ENCODE measurements at places on chromosomes 16 and 17.
A peak's percentile ranks its signal among the peaks of the same experiment; 100 is the strongest.

- DNase-seq, result no peak
These were observed 36.7 kb upstream of the SREBF1 start for GRCh38 chr17:17873450-17873991.

- no peak for DNase-seq
These were observed 15.7 kb downstream of the TMEM94 start for GRCh38 chr17:75472119-75472518.

DNA sequence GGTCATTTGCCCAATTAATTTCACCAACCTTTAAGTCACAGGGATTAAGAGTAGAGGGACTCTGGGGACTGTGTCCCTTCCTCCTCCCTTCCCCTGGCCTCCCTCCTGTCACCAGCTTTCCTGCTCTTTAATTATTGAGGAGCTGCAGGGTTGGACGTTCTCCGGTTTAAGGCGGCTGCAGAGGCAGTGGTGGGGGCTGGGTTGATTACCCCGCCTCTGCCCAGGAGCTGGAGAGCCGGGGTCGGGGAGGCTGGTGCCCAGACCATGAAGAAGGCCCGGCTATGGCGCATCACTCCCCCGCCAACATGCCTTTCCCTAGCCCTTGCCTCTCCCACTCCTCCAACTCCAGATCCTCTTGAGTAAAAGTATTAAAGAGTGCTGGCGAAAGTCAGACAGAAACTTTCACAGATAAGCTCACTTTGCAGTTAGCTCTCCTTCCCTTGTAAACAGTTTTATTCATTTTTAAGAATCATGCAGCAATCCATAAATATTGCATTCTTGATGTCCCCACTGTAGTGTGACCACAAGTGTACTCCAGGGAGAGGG, 1.1 kb upstream of the FOXJ1 start:
- no peak for DNase-seq

GRCh38 chr17:43661699-43662412, at the start of gene MEOX1:
TSS of gene MEOX1 (minus strand) at chr17:43661922. CDS start at chr17:43661534, 388 bp downstream.
- DNase-seq, result no peak

- no peak for DNase-seq
These were observed 237.4 kb upstream of the TOM1L1 start for GRCh38 chr17:54662978-54663876.

GRCh38 chr17:61245706-61246135, 153.9 kb upstream of the TBX2 start:
- no peak for DNase-seq

DNA sequence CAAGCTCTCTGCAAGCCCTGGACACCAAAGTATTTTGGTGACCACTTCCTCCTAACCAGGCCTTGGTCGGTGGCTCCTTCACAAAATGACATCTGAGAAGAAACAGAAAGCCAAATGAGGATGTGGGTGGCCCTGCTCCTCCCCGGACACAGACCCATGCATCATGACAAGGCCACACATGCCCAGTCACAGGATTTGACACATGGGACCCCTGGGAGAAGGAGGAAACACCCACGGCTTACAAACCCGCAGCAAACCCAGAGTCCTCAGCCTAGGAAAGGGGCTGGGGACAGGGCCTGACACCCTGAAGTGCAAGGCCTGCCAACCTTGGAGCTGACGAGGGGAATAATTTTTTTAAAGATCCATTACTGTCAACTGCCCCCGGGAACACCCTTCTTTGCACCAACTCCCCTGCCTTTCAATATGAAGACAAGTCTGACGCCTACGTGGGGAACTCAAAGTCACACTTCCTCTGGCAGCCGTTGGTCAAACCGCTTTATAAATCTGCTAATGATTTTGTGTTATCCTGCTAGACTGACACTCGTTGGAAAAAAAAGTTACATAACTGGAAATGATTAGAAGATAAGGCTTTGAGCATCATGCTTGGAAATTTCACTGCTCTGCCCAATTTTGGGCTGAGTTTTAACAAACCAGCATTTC, 41.3 kb downstream of the GAS7 start:
- DNase-seq, result peak; percentile 80

- no peak for DNase-seq
These were observed 15.5 kb downstream of the RMI2 start for GRCh38 chr16:11360641-11361373.

DNA sequence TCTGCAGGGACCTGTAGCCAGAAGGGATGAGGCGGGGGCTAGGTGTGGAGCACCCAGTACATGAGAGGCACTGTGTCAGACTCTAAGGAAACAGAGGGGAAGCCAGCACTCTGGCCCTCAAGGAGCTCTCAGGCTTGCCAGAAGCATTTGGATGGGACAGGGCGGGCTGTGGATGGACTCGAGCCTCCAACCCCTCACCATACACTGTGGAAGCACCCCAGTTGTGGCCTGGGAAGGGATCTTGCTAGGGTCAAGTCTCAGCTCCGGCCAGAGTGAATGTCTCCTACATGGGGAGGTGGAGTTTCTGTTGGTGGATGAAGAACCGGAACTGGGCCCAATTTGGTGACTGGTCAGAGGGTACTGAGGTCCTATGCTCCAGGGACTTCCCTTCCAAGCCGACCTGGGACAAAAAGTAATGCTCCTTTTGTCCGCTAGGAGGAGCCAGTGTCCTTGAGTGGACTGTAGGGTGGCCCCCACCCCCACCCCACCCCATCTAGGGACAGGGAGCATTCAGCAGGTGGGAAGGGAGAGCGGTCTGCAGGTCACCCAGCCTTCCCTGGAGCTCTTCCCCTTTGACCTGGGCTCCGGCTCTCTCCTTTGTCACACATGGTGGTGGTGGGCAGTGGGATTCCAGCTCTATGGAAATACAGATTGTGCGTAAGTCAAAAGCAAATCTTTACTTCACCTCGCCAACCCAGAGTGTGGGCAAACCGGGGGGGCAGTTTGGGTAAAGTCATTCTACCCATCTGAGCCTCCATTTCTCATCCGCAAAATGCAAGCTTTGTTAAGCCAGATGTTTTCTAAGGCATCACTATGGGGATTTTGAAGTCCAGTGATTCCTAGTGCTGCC, 20.4 kb upstream of the PHB1 start:
- DNase-seq, result peak; percentile 74

GRCh38 chr16:14345512-14346115, 274.5 kb downstream of the MRTFB start:
- DNase-seq, result no peak

DNA sequence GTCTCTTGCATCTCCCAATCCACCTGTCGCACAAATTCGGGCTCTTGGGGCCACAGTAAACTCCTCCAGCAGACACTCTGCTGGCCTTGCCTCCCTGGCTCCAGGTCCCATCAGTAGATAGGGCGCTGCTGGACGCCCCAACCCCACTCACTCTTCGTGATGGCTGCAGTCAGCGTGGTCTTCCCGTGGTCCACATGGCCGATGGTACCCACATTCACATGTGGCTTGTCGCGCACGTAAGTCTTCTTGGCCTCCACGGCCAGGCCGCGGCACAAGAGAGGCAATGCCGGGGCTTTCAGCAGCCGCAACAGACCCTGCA, 428 bp downstream of the TUFM start:
- DNase-seq, result no peak

DNA sequence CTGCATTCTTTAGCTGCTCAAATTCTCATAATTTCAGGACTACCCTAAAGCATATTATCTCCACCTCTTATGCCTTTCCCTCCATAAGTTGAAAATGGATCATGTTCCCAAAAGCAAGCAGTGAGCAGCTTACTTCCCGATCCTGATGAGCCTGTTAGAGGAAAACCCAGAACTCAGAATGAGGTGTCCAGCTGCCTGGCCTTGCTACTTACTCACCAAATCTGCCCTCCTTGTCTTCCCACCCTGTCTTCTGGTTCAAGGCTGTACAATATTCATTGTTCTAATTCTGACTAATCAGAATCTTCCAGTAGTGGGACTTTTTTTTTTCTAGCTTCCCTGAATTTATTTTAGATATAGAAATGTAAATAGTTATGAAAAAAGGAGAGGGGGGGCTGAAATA, 10.8 kb downstream of the LYRM1 start:
- no peak for DNase-seq

DNA sequence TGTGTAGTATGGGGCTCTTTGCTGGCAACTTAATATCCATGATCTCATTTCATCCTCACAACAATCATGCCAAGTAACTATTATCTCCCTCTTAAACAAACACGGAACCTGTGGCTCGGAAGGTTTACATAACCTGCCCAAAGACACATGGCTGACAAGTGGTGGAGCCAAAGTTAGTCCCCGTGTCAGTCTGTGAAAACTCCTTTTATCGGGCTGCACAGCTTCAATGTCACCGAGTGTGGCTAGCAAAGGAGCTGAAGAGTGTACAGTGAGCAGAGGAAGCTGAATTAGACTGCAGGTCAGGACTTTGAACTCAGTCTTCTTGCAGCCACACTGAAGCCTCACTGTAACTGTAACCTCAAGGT, 80.3 kb downstream of the PARN start:
- no peak for DNase-seq

DNA sequence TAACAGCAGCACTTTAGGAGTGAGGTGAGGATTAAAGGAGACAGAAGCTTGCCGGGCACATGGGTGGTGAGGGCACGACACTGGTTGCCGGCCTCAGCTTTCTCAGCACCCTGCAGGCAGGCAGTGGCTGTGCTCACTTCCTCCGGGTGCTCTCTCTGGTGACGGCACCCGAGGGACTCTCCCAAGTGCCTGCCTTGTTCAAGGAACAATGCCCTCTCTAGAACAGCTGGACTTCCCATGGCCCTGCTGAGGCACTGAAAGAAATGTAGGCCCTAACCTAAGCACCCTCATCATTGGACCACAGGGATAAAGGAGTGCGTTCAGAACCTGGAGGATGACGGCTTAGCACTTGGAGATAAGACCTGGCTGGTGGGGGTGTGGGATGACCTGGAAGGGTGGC, 72.7 kb downstream of the N4BP1 start:
- no peak for DNase-seq

- DNase-seq, result no peak
These were observed 44.3 kb upstream of the CACNG5 start for GRCh38 chr17:66790501-66791061.

DNA sequence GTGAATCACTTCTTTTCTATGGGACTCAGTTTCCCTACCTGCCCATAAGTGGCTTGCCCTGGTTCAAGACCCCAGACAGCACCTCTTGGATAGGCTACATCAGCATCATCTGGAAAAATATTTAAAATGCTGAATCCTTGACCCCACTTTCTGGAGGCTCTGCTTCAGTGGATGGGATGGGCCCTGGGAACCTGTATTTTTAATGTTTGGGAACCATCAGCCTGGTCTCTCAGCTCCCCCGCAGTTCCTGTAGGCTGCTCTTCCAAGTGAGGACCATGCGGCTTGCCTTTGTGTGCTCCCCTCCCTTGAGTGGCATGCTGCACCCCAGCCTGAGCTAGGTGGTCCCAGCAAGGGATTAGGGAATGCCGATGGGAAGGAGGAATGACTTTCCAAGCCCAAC, 68.3 kb upstream of the CRHR1 start:
- DNase-seq, result no peak

- DNase-seq, result no peak
These were observed 21.2 kb downstream of the LIG3 start for GRCh38 chr17:35001549-35001948.

GRCh38 chr16:19886073-19886941, 1.7 kb upstream of the GPRC5B start:
- DNase-seq, result peak; percentile 85

DNA sequence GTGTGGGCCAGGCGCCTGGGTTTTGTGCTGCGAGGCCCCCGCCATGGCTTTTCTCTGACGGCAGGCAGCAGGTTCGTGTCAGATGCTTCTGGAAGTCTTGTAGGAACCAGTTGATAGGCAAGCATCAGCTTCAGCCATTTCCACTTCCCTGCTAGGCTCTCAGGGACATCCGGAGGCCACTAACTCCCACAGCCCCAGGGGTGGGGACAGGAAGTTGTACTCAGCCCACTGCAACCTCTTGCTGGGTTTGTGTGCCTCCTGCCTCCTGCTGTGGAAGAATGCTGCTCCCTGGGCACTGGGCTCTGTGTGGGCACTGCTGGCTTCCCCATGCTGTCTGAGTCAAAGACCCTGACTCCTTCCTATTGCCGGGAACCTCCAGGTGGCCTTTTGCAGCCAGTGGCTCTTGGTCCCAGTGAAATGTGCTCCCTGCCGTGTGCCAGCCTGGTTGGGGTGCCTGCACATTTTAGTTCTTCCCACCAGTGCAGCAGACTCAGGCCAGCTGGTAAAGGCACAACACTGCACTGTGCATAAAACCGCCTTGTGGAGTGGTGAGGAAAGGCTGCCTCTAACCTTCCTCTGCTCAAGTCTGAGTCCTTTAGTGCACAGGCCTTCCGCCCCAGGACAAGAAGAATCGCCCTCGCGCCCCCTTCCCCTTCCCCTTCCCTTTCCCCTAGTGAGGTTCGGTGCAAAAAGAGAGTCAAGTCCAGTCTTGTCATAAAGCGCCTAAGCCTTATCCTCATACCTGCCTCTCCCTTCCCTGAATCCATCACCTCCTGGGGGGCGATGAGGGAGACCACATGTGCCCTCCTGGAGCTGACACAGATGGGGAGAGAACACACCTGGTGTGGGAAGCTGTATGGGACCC, 16.6 kb downstream of the LDHD start:
- no peak for DNase-seq

DNA sequence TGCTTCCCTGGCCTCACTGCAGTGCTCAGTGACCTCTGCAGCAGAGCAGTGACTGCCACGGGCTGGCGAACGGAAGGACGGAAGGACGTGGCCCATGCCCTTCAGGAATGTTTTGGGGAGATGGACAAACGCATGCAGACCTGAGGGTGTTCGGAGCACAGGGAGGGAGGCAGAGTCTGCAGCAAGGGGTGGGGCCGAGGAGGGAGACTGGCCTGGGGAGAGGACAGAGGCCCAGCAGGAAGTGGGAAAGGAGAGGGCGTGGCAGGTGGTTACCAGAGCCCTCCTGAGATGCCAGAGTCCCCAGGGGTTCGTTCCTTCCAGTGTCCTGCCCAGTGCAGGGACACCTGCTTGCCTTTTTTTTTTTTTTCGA, 21.9 kb downstream of the ADORA2B start:
- no peak for DNase-seq

GRCh38 chr16:81647527-81647926, 131.6 kb upstream of the PLCG2 start:
- DNase-seq, result no peak

GRCh38 chr17:1183171-1183873, 3.5 kb upstream of the ABR start:
- no peak for DNase-seq

DNA sequence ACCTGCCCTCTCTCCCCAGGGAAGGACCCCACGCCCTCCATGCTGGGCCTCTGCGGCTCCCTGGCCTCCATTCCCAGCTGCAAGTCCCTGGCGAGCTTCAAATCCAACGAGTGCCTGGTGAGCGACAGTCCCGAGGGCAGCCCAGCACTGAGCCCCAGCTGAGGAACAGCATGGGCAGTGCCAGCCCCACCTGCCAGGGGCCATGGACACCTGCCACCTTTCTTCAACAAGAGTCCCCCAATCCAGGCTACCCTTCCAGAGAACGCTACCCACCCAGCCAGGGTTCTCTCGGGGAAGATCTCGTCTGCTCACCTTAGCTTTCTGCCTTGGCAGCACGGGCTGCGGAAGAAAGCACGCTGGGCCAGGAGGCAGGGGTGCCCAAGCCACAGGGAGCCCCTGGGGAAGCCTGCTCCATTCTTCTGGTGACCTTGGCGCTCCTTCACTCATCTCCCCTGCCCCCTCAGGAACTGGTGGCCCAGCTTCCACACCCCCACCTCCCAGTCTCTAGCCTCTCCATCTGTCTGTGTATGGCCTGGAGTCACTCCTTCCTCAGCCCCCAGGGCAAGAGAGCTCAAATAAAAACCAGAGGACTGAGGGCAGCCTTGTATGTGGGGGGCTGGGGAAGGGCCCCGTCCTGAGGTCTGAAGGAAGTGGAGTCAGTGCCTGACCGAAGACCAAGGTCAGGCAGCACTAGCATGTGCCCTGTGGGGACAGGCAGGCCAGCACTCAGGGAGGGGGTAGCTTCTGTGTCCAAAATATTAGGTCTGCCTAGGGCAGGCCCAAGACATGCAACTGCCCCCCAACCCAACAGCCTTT, 6.3 kb downstream of the SLC25A39 start:
- DNase-seq, result no peak

All from pons (tissue), 1 donor.